Stimulated activated CD4-positive, alpha-beta T cell treated with anti-CD3 and anti-CD28 coated beads, Interleukin-15, amount 100 ng/mL, for 1 hour (primary cell): ENCODE measurements at places on chromosomes 7 and 10.

GRCh38 chr10:44393834-44394547 is 9.1 kb upstream of the CXCL12 start:
- DNase-seq: no peak

DNA sequence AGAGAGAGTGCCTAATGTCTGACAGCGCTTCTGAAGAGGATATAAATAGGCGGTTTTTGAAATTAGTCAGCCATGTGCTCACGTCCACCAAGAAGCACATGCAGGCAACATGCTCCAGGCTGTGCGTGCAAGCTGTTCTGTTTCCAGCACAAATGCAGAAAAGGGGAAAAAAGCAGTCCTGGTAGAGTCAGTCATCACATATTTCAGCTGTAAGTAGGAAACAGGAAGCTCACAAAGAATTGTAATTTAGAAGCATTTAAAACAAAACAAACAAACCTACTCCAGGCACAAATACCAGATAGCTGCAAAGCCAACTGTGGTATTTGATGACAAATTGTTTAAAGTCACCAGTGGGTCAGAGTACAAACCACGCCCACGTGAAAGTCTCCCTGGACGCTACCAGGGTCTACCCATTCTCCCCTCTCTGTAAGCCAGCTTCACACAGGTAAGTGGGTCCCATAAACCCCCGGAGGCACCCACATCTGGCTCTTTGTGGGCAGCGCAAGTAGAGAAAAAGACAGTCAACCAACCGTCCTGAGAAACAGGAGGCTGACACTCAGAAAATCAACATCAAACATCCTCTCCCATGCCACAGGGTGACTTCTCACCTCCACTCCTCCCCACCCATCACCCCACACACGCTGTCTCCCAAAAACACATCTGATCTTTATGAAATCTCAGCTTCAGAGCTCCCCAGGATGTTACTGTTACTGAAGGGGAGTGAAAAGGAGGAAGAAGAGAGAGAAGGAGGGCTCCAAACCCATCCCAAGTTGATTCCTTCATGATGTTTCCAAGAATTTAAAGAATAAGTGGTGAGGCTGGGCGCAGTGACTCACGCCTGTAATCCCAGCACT is 186.4 kb downstream of the FAM107B start:
- DNase-seq: no peak

DNA sequence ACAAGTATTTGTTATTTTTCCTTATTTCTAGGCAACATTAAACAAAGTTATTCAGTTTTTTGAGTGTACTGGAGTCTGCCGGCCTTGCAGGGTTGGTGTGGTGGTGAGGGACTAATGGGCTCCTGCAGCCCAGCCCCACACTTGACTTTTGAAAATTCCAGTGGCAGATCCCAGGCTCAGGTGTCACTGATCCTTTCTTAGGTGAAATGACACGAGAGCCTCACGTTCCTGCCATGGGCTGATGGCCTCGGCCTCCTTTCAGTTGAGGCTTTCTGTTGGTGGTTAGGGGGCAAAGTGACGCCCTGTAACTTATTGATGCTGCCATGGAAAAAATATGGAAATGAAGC is 117.9 kb downstream of the NKX6-2 start:
- DNase-seq: no peak

GRCh38 chr7:89681448-89681847 is 472.8 kb upstream of the STEAP1 start:
- no peak for DNase-seq

DNA sequence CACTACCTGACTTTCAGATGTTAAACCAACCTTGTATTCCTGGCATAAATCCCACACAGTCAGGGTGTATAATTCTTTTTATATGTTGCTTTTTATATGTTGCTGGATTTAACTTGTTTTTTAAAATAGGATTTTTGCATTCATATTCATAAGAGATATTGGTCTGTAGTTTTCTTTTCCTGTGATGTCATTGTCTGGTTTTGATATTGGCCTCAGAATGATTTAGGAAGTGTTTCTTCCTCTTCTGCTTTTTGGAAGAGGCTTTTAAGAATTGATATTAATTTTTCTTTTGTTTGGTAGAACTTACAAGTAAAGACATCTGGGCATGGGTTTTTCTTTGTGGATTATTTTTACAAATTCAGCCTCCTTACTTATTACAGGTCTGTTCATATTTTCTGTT is 93.1 kb downstream of the CARD11 start:
- DNase-seq: no peak

GRCh38 chr7:55574051-55574717 is 1.9 kb upstream of the VOPP1 start:
- DNase-seq: no peak

- DNase-seq: no peak
Observed at GRCh38 chr7:28102797-28103196, 77.8 kb downstream of the JAZF1 start.

DNA sequence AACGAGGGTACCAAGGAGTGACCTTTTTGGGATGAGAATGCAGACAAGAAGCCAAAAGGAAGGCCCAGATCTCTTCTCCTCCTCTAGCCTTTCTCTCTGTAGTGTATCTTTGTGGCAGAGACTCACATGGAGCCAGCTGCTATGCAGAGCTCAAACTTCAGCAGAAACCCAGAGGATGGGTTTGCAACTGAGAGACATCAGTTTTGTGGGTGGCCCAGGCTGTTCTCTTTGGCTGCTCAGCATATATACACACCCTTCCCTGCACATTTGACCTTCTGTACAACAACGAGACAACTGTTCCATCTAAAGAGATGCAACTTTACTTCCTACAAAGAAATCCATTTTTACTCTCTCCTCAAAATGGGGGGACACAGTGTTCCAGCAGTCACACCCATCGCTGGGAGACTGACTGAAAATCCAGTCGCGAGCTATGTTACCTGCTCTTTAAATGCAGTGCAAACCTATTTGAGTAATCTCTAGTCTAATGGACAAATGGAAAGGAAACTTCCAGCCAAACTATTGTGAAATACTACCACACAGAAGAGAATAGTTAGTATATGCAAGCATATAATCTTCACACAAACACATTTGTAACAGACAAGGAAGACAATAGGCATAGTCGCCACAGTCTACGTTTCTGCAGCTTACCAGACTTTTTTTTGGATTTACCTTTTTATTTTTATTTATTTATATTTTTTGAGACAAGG is 51.2 kb downstream of the GTF2I start:
- no peak for DNase-seq

GRCh38 chr10:111122127-111122526 is 45.3 kb downstream of the ADRA2A start:
- DNase-seq: no peak

DNA sequence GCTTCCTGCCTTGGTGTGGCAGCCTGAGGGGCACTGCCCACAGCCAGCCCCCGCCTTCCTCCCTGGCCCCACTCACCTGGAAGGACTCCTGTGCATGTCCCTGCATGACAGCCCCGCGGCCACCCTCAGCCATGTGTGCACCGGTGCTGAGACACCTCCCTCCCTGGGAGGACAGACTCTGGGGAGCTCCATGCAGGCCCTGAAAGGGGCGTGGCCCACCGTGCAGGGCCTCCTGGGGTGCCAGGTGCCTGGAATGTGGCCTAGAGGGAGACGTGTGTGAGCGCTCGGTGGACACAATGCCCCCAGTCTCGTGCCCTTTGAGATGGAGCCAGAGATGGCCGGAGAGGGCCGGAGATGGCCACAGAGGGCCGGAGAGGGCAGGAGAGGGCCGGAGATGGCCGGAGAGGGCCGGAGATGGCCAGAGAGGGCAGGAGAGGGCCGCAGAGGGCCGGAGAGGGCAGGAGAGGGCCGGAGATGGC is 59.1 kb upstream of the PPP2R2D start:
- DNase-seq: no peak

DNA sequence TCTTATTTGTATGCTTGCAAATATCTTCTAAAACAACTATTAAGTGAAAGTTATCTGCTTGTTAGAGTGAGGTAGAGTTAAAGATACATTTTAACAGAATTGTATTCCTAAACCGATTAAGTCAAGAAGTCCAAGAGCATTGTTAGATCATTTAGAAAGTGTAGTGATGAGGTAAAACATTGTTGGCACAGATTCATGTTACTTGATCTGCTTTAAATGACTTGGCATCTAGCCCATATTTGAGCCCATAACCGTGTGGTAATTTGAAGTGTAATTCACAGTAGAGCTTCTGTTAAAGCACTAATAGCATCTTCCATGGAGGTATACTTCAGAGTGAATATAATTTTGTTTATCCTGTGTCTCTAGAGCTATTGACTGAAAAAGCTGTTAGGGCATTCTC is 62.1 kb downstream of the PTEN start:
- no peak for DNase-seq
